CD14-positive monocyte (primary cell): ENCODE measurements at places on chromosomes 5 and 9. TPM values are rescaled to one million over a fixed set of nuclear protein-coding genes. Genes with fewer than 3 reads are reported as not detected.

SIT1 gene
- polyA plus RNA-seq = 0.36 TPM

PCDHGA4 gene
- not detected for polyA plus RNA-seq

FTMT gene
- polyA plus RNA-seq = not detected in 2 replicates

ACSL6 gene
- polyA plus RNA-seq = not detected

DNA sequence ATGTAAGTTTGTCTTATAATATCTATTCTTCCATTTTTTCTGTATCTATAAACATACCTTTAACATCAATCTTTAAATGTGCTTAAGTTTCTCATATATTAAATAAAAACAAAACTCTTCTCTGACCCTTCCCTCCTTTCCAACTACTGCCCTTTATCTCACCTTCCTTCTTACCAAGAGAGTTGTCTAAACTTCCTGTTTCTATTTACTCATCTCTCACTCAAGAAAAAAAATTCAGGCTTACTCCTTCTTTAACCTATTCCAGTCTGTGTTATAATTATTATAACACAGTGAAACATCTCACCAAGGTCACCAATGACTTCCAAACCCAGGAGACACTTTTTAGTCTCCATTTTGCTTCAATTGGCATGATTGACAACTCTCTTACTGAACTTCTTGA lies 140.9 kb downstream of the CCDC171 start:
- no peak for DNase-seq

GRCh38 chr9:128142061-128142460 lies 7.2 kb upstream of the LCN2 start:
- no peak for DNase-seq

- DNase-seq = no peak
These were observed 65.4 kb upstream of the C9orf72 start for GRCh38 chr9:27638716-27639115.

- no peak for DNase-seq
These were observed 18.5 kb upstream of the ZDHHC12 start for GRCh38 chr9:128742401-128742800.

GRCh38 chr9:124757616-124758015 lies 13.5 kb downstream of the NR6A1 start:
- no peak for DNase-seq

- no peak for DNase-seq
These were observed 957.8 kb upstream of the CTNND2 start for GRCh38 chr5:12861886-12862654.

GRCh38 chr5:153632748-153633290 lies 142.3 kb downstream of the GRIA1 start:
- no peak for DNase-seq

DNA sequence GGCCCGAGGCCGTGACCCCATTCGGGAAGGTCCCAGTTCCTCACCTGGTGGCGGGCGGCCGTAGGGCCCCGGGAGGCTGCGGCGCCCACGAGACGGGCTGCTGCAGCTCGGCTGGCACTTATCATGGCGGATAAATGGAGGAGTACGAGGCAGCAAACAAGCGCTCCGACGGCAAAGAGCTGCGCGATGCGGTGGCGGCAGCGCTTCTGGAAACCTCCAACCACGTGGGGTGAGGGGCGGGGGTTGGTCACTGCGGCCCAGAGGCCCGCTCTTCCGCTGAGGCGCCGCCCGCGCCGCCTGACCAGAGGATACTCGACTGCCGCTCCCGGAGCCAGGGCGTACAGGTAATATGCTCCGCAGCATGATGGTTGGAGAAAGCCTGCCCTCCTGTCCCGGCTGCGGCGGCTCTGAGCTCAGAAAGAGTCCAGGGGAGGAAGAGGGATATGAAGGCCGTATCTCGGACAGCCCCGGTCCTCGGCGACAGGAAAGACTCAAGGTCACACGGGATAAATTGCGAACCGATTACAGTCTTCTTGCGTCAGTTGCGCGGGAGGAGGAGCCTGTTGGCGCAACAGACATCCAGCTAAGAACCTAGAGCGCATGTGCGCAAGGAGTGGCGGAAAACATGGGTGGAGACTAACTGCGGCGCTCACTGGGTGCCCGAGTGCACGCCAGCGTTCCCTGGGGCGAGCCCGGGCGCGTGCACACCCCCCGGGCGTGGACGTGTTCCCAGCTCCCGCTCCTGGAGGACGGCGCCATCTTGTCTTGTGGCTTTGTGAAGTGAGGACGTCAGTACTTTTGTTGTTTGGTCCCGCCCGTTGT lies at the start of gene HSPA9:
Gene HSPA9, minus strand, starts transcription at position 208 of the 822 bp plus-strand sequence. Its CDS starts 83 bp downstream, at position 125.
- peak; percentile 100 for DNase-seq

- no peak for DNase-seq
These were observed 339.5 kb upstream of the EDIL3 start for GRCh38 chr5:84724181-84724580.

DNA sequence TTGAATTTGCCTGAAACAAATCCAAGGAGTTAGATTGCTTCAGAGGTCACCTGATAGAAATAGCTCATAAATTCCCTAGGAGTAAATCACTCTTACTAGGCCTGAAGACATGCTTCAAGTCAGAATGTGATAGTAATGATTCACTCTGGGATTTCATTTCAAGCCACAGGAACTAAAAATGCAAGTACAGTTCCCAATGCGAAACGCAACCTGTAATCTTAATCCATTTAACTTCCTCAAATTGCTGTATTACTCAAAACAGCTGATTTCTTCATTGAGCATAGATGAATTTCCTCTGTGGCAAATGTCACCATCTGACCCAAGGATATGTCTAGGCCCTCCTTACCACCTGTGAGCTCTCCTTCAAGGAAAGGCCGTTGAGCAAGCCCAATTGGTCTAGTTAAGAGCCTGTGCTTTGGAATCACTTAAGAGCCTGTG lies 32.1 kb upstream of the IL6ST start:
- DNase-seq = peak; percentile 91

- no peak for DNase-seq
These were observed 7.3 kb downstream of the CACFD1 start for GRCh38 chr9:133467101-133467500.

DNA sequence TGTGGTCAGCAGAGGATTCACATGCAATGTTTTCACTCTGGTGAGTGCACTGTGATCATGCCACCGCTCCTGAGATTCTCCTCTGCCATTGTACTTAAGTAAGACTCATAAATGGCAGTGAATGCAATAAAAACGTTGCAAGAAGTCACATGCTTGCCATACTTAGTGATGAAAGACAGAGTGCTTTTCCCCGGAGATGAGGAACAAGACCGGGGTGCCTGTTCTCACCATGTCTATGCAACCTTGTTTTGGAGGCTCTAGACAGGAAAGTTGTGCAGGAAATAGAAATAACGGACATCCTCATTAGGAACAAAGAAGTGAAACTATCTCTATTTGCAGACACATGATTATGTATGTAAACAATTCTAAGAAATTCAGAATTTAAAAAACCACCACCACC lies 84.7 kb upstream of the IRX2 start:
- no peak for DNase-seq
